Stimulated activated CD4-positive, alpha-beta T cell treated with anti-CD3 and anti-CD28 coated beads, Interleukin-4, amount 100 ng/mL, for 1 hour (primary cell): ENCODE measurements at places on chromosomes 12 and 14.
A peak's percentile ranks its signal among the peaks of the same experiment; 100 is the strongest.

DNA sequence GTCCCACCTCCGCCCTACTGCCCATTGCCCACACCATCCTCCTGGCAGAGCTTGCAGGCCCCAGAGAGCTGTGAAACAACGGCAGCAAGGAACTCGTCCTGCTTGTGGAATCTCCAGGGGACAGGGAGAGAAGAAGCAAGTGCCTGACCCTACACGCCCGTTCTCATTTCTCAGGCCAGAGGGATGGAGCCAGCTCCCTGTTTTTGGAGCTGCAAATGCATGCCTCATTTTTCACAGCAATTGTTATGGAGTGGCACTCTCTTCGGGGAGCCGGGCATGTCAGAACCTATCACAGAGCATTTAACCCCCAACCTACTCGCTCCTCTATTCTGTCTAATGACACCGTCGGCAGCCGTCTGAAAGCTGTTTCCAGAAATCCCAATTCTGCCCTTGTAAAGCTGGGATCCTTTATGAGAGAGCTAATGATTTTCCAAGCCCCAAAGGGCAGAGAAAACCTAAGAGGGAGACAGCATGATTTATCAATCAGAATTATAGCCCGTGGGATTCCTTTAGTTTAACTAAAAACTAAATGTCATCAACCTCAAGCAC, 222.3 kb upstream of the NOS1 start:
- DNase-seq: no peak

DNA sequence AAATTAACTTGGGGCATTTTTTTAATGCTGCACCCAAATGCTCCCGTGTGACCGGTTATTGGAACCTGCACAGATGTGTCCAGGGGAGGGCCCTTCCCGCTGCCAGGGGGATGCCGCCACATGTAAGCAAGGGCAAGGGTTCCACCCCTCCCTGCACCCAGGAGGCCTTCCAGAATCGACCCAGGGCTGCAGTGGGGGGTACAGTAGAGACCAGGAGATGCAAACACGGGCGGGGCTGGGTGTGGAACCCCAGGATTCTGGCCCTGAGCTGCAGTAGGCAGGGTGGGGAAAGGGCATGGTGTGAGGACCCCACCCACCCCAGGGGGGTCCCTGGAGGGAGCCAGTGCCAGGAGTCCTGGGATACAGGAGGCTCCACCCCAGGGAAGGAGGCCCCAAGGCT, 54.1 kb downstream of the TNFAIP2 start:
- DNase-seq: no peak

GRCh38 chr12:60165781-60166180, 570.0 kb downstream of the SLC16A7 start:
- no peak for DNase-seq

DNA sequence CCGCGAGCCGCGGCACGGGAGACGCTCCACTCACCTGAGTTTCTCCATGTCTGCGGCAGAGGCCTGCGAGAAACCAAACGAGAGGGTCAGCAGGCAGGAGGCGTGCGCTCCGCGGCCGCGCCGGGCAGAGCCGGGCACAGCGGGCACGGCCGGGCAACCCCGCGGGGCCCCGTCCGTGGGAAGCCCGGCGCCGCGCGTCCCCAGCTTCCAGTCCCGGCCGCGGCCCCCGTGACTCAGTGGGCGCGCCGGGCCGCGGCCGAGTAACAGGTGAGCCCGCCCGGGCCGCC, 19.4 kb downstream of the BEGAIN start:
- DNase-seq: no peak

DNA sequence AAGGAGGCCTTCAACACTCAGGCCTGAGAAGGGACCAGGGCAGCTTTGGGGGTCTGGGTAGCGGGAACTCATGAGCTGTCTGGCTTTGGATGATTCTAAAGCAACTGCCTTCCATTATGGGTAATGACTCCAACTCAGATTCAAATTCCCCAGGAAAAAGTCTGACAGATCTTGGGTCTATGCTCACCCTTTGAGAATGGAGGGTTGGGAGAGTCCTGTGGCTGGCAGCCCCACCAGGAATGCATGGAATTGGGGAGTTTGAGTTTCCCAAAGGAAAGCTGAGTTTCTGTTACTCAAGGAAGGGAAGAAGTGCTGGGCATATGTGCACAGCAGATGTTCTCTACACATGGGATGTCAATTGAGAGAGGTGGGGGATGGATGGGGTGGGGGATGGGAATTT, 22.4 kb upstream of the LTBP2 start:
- no peak for DNase-seq

- DNase-seq: peak; percentile 72
These were observed 87.4 kb downstream of the B4GALNT3 start for GRCh38 chr12:546920-547845.
